ENCODE measurements at places on chromosomes 4 and X.
A peak's percentile ranks its signal among the peaks of the same experiment; 100 is the strongest.

DNA sequence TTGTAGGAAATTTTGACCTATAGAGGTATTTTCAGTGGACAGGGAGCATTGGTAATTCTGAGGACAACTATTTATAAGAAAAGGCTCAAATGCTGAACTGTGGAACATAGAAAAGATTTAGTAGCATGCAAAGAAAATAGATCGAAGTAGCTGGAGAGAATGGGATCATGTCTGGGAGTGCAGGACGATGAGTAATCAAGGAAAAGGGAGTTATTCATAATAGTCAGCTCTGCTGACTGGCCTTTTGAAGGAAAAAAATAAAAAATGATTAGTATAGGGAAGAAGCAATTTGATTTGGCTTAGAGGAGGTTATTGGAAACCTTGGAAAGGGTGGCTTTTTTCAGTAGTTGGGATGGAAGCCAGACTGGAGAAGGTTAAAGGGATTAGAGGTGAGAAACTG, 22.9 kb upstream of the ANK2 start:
- DNase-seq, result no peak

GRCh38 chr4:182222766-182223165, 20.4 kb upstream of the TENM3 start:
- no peak for DNase-seq

DNA sequence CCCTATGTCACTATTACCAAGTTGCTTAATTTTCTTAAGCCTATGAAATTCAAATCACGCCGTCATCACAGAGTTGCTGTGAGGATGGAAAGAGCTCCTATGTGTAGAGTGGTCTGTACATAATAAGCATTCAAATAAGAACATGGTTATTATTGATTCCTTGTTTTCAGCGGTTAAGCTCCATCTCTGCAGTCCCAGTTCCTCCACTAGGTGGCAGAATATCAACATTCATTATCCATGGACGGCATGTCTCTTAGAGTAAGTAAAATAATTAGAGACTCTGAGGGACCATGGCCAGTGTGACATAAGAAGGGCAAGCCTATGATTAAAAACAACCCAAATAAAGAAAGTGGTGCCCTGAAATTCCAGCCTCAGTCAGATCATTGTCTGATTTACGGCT, 132.5 kb upstream of the NHS start:
- peak; percentile 81 for DNase-seq

GRCh38 chrX:2502668-2503519, 2.1 kb upstream of the DHRSX start:
- peak; percentile 55 for DNase-seq

DNA sequence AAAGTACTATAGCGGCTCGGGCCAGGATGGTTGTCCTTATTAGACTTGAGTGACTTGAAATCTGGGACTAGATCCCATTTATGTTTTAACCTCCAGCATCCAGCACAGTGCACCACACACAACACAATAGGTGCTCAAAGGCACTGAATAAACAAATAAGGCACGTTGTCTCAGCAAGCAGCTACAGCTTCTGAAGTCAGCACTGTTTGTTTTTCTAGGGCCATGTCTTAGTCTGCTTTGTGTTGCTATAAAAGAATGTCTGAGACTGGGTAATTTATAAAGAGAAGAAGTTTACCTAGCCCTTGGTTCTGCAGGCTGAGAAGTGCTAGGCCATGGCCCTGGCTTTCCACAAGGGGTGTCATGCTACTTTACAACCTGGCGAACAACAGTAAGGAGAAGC, 102.1 kb upstream of the LNX1 start:
- DNase-seq, result no peak

DNA sequence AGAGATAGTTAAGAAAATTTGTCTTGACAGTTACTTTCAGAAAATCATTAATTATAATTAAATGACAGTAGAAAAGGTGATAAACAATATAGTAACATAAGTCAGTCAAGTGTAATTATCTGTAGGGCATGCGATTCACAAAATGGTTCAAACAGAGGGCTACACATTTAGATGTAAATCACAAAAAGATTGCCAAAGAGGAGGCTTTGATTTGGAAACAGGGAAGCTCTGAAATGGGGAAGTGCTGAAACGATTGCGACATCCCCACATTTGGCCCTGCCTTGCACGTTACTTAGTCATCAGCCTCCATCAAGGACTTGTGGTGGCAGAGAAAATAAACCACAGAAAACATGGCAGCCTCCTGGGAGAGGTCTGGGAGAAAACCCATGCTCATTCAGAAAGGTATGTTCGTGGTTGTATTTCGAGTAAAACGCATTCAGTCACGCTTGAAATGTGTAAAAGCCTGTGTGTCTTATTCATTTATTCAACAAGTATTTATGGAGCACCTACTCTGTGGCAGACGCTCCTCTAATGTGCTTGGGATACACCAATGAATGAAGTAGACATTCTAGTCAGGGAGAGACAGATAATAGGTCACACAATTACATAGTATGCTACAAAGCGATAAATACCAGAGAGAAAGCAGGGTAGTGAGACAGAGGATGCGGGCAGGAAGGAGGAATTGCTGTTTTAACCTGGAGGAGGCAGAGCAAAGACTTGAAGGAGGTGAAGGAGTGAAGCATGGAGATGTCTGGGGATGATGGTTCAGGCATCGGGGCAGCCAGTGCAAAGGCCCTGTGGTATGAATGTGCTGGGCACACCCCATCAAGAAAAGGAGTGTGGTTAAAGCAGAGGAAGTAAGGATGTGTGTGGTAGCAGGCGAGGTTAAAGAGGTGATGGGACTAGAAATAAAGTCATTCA, 7.8 kb downstream of the RBM47 start:
- no peak for DNase-seq

DNA sequence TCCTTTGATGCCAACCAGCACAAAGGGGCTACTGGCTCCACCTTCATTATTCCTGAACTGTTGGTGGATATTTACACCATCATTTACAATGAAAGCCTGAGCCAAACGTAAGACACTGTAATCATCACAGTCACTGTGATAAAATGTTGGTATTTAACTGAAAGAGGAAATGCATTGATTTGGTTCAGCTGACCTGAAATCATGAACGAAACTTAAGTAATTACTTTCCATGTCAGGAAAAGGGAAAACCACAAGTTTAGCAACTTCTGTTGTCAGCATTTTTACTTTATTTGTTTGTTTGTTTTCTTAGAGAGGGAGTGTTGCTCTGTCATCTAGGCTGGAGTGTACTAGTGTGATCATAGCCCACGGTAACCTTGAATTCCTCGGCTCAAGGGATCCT, 247.8 kb upstream of the FAM47A start:
- DNase-seq, result no peak

DNA sequence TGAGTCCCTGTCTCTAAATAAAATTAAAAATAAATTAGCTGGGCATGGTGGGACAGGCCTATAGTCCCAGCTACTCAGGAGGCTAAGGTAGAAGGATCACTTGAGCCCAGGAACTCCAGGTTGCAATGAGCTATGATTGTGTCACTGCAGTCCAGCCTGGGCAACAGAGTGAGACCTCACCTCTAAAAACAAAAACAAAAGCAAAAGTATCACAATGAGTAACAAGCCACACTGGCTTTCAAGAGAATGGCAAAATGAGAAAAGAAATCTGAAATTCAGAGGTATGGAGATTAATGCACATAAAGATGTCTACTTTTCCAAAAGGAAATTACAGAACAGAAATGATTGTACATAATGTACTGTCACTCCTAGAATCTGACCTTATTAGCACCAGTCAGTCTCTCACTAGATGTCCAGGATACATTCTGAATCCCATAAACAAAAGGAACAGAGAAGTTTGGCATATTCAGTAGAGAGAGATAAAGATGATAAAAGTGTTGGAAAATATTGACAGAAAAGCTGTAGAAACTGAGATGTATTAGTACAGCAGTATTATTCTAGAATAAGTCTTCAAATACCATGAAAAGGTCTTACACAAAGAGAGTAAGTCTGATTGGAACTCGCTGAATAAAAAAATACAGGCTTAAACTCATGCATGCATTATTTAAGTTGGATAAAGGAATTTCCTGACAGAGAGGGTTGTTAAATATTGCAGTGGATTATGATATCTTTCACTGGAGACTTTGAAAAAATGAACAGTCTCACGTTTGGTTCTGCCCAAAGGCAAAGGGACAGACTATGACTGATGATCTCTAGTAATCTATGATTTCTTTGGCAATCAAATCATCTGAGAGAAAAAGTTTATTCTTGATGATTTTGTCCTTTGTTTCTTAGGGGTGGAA, 102.5 kb downstream of the SH3RF1 start:
- no peak for DNase-seq

DNA sequence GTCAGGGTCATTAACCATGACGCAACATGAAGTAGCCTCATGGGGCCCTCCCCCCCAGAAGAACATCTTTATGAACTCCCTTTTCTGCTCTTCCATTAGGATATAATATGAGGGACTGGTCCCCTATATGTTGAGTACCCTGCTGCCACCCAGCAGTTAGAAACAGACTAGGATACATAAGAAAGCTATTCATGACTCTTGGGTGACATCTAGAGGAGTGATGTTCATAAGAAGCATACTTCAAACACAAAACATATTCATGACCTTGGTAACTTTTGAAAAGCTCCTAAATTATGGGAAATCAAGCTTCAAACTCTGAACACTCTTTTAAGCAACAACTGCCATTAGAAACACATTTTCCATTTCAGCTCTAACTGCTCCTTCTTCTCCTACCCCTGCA, 155.2 kb upstream of the SPIN4 start:
- no peak for DNase-seq

GRCh38 chr4:98935633-98936032, 6.7 kb upstream of the EIF4E start:
- no peak for DNase-seq

GRCh38 chr4:37524267-37524666, 161.9 kb downstream of the RELL1 start:
- DNase-seq, result no peak

DNA sequence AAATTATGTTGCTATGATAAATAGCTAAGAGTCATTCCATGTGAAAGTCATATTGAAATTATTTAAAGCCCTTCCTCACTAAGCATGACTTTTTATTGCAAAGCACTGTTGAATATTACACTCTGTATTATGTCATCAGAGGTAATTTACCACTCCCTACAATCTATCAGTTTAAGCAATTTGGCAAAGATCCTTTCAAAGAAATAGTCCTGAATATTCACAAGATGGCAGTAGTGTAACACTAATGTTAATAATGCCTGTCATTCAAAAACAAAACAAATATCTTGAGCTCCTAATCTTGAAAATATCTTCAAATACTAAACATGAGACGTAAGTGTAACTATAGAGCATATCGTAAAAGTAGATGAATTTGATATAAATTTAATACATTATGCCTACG, 208.6 kb upstream of the TECRL start:
- peak; percentile 17 for DNase-seq

- no peak for DNase-seq
Observed at GRCh38 chrX:46876901-46877300, 35.3 kb upstream of the JADE3 start.

DNA sequence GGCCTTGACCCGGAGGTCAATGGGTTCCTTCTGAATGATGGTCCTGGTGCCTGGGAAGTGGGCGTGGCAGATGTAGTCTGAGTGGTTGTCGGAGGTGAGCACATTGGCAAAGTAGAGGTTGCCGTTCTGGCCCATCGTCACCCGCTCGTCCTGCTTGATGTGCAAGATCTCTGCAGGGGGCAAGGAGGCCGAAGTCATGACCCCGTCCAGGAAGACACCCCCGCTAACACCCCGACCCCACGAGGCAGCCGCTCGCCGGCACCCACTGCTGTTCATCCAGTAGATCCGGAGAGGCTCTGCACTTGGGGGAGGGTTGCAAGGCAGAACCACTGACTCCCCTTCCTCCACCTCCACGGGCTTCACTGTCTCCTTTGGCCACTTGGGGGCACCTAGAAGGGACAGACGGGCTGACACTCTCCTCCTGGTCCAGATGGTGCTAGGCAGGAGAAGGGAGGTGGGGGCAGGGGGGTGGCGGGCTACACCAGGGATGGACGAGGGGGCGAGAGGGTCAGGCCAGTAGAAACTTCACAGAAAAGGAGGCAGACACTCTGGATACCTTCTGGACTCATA, 15.1 kb downstream of the L1CAM start:
- DNase-seq, result no peak

DNA sequence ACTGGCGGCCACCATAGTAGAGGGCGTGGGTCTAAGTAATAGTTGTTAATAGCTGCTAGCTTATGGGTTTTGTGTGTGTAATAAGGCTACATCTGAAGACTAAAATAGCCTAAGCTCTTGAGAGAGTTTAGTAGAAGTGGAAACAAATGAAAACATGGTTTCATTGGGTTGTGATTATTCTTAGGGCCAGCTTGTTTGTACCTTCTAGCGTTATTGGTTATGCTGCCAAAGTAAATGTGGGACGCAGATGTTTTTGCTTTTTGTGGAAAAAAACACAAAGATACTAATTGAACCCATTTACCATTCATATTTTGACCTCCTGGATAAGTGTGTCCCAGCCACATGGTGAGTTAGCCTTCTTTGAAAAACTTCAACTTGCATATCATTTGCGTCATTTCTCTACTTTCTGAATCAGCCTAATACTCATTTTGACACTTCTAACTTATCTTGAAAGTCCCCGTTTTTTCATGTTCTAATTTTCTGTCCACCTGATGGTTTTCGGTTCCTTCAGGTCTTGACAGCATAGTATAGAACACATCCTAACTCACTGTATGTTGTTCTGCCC, 305.3 kb downstream of the FRMPD4 start:
- no peak for DNase-seq

DNA sequence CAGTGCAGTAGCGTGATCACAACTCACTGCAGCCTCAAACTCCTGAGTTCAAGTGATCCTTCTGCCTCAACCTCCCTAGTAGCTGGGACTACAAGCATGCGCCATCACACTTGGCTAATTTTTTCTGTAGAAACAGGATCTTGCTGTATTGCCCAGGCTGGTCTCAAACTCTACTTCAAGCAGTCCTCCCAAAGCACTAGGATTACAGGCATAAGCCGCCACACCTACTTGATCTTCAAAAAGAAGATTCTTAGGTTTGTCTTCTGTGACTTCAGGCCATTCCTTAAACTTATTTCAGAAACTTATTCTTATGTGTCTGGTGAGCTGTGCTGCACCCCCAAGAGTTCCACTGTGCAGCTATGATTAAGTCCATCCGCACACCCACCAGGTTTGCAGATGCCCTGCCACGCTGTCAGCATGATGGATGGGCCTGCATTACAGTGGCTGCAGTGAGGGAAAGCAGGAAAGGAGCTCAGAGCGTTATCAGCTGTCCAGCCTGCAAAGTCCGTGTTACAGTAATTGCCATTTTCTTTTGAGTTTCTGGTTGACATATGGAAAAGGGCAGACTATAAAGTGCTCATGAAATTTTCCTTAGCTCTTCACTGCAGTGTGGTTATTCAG, 146.6 kb downstream of the AASDH start:
- no peak for DNase-seq

GRCh38 chr4:146490106-146490505, 31.6 kb downstream of the SLC10A7 start:
- DNase-seq, result no peak

DNA sequence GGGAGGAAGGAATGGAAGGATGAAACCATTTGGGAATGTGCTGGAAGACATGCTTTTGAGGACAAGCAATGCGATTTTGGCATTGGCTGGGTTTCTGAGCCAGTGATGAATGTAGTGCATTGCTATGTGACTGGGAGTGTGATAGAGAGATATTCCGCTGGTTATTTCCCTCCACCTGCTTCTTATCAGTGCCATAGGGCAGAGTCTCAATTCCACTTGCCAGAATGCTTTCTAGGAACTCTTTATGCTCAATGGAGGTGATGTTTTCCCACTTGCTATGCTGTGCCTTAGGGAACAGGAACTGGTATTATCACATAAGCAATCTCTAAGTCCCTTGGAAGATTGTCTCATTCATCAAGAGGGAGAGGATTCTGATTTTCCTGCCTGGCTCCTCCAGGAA, 28.0 kb downstream of the TBL1X start:
- no peak for DNase-seq

GRCh38 chr4:168240821-168241220, 77.7 kb downstream of the DDX60 start:
- DNase-seq, result no peak

GRCh38 chr4:164876700-164877324, at the start of gene APELA:
TSS of gene APELA (plus strand) at chr4:164877178. CDS start at chr4:164877332, 154 bp downstream.
- no peak for DNase-seq
